IPS DF 19.7 (cell line): ENCODE measurements at places on chromosomes 3 and 15.

DNA sequence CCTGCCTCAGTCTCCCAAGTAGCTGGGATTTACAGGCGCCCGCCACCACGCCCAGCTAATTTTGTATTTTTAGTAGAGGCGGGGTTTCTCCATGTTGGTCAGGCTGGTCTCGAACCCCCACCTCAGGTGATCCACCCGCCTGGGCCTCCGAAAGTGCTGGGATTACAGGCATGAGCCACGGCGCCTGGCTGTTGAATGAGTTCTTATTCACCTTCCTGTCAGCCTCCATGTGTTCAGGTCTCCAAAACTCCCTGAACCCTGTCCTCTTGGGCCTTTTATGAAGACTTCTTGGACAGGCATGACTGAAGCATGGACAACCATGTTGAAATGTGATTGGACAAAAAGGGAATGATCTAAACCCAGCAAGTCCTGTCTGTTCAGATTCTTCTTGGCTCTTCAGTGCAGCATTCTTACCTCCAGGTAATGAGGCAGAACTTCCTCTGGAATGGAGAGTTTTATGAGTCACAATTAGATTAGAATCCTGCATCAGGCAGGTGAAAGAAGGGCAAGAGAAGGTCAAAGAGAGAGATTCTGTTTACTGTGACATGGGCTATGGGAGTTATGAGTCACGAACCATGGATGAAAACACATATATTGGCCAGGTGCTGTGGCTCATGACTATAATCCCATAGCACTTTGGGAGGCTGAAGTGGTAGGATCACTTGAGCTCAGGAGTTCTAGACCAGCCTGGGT is 23.1 kb upstream of the EIF4A2 start:
- DNase-seq = no peak

DNA sequence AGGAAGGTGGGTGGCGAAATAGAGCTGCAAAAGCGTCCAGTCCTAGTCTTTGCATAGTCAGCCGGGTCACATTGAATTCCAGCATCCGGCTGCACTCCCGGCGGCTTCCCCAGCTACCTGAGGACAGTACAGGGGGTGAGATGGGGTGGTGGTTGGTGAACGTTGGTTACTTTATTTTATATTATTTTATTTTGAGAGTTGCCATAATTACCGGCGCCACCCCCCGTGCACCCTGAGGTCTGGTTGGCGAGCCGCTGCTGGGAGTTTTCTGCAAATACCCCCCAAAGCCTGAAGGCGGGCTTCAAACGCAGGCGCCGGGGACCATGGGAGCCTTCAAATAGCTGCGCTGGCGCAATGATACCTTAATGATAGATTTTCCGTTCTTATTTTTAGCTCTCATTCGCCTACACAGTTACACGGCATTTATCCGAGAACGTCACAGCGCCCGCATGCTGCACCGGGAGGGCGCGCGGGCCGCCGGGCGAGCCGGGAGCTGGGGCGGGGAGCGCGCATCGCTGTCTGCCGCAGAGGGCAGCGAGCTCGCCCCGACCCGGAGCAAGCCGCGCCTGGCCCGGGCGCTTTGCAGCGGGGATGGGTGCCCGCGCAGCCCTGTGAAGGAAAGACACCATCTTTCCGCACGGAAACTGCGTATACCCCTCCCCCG is 756 bp upstream of the RASGRF1 start:
- no peak for DNase-seq

DNA sequence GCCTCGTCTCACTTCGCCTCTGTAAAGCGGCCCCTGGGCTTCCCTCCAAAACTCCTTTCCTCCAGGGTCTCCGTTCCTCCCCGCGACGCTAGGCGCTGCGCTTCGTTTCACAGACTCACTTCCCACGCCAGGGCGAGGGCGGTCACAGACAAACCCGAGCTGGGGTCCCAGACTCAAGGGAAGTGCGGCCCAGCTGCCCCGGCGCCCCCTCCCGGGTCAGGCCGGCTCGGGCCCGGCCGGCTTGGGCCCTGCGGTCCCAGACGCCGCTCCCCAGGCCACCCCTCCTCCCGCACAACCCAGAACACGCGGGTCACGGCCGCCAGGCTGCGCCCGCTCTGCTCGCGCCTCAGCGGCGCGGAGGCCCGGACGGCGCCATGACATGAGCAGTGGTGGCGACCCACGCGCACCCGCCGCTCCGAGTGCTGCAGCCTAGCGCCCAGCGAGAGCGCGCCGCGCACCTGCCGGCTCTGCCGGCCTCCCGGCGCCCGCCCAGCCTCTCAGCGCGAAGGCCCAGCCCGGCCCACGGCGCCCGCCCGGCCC is 547 bp downstream of the NUP210 start:
- DNase-seq = no peak

- no peak for DNase-seq
Measured at GRCh38 chr3:72820415-72820814, 27.8 kb downstream of the SHQ1 start.

DNA sequence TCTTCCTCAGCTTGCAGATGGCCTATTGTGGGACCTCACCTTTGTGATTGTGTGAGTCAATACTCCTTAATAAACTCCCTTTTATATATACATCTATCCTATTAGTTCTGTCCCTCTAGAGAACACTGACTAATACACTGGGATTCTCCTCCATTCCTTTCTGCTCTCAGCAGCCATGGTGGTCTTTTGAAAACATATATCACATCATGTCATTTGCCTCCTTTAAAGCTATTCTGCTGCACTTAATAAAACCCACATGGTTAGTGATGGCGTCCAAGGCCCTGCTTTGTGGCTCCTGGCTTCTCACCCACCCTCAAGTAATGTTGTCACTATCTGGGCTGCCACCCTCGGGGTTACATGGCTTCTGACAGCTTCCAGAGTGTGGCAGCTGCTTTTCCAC is 169.5 kb downstream of the CADPS start:
- DNase-seq = no peak

DNA sequence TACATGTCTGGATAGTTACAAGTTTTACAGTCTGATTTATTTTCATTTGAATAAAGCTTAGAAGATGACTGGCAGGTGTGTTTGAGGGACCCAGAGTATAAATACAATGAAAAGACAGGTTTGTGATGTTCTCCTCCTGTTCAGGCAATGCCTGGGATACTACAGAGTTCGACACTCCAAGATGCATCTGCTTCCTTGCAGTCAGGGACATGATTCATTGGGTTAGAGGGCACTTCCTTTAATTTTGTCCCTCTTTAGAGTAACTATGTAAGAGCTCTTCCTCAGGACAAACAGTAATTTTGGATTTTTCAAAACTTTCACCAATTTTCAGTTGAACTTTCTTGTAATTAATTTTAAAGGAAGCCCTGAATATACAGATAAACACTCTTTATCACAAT is 102.0 kb downstream of the LMLN start:
- DNase-seq = no peak

DNA sequence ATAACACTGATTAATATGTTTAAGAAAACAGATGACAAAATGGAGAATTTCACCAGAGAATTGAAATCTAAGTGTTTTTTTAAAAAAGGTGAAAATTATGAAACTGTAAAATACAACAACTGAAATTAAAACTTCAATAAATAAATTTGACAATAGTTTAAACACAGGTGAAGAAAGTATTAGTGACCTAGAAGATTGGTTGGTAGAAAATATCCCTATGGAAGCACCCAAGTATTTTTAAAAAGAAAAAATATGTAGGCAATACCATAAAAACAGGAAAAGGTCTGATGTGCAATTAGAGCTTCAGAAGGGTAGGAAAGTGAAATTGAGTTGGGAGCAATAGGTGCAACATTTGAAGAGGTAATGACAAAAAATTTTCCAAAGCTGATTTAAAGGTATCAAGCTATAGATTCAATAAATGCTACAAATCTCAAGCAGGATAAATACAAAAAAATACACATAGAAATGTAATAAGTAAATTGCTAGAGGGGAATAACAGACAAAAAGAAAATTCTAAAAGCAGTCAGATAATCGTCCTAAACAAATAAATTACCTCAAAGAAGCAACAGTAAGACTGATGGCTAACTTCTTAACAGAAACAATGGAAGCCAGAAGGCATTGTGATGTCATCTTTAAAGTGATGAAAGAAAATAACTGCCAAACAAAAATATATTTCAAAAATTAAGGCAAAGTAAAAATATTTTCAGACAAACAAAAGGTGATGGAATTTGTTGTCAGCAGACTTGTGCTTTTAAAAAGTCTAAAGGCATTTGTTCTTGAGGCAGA is 9.5 kb upstream of the IL12A start:
- no peak for DNase-seq

DNA sequence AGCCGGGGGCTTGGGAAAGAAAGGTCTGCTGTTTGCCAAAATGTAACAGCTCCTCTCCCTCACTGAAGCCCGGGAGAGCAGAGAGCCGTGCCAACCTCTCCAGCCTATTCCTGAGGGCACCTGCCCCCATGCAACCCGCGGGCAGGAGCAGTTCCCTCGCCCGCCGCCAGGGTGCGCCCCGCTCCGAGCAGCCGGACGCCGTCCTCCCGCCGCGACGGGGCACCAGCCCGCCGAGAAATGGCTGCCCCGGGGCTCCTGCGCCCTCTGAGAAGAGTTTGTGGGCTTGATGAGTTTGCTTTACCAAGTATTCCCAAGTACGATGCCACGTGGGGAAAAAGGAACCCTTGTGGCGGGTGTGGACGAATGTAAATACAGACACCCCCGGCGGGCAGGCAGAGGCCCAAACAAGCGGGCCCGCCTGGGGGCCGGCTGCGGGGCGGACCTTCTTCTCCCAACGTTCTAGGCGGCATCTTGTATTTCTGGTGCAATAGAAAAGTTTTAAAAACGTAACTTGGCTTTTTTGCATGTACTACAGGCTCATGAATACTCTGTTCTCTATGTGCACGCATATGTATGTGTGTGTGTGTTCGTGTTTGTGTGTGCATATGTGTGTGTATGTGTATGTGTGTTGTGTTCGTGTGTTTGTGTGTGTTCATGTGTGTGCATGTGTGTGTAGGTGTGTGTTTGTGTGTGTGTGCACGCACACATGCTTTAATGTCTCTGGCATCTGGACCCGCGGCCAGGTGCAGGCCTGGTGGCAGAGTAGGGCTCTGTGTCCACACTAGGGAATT is 162.9 kb downstream of the CHSY1 start:
- no peak for DNase-seq

DNA sequence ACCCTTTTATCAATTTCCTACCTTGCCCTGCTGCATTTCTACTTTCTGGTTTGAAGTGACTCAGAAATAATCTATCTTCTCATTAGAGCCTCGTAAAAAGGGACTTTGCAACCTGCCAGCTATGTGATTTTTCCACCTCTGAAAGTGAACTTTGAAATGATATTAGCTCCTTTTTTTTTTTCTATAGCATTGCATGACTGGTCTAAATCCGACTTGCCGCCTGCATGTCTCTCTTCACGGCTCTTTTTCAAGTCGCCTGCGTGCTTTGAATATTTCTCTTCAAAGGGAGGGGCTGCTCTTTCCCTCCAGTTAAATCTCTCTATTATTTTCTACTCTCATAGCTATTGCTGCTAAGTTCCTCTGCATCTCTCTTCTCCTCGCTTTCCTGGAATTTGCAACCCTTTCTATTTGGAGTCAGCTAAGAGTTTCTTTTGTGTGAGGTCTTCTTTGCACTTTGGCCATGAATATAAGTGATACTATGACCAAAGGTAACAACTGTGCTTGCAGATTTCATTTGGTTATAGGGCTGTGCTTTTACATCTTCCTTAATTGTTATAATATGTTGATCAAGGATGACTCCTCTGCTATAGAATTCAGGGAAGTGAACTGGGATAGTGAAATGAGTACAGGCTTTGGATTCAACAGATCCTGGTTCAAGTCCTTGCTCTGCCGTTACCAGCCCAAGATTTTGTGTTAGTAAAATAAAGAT is 541.1 kb downstream of the AGBL1 start:
- no peak for DNase-seq
